ENCODE measurements at places on chromosomes 5 and 9.
A peak's percentile ranks its signal among the peaks of the same experiment; 100 is the strongest.

GRCh38 chr9:88051138-88051537 is 76.8 kb upstream of the CDK20 start:
- DNase-seq, result no peak

DNA sequence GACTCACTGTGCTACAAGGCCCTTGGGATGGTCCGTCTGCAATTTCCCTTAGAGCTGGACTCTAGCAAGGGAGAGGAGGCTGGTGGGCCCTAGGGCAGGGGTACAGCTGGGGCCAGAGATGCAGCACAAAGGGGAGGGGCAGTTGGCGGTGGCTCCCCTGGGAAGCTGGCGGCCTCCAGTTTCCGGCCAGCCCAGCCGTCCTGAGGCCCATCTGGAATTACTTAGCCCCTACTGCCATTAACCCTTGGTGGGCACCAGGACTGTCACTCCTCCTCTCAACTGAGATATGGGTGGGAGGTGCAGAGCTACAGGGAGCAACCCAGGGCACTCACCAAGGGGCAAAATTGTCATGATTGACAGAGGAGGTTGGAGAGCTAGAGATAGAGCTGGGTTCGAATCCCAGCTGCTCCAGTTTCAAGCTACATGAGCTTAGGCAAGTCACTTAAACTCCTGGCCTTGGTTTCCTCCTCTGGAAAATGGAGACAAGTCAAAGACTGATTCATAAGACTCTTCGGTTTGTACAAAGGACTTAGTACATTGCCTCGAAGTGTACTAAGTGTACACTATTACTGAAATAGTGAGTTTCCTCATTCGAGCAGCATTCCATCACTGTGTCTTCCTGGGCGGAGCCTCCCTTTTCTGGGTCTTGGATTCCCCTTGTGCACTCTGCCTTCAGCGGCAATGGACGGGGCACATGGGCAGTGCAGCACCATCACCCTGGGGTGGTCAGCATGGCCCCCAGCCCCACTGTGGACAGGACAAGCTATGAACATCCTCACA is 2.7 kb upstream of the PDGFRB start:
- DNase-seq, result no peak

- DNase-seq, result no peak
Observed at GRCh38 chr5:154071799-154072413, 33.1 kb downstream of the MFAP3 start.

DNA sequence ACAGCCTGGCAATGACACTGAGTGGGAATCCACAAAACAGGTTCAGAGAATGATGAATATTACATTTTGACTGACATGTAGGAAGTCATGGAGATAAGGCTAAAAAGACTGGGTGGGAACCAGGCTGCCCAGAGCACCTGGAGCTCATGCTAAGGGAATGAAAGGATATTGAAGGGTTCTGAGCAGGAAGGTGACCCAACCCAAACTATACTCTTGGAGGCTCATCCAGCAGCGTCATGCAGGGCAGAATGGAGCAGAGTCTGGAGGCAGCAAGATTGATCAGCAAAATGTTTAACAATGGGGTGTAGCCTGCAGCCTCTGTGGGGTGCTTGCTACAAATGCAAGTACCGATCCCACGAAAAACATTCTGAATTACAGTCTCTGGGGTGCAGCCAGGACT is 120.2 kb downstream of the PSD2 start:
- no peak for DNase-seq

DNA sequence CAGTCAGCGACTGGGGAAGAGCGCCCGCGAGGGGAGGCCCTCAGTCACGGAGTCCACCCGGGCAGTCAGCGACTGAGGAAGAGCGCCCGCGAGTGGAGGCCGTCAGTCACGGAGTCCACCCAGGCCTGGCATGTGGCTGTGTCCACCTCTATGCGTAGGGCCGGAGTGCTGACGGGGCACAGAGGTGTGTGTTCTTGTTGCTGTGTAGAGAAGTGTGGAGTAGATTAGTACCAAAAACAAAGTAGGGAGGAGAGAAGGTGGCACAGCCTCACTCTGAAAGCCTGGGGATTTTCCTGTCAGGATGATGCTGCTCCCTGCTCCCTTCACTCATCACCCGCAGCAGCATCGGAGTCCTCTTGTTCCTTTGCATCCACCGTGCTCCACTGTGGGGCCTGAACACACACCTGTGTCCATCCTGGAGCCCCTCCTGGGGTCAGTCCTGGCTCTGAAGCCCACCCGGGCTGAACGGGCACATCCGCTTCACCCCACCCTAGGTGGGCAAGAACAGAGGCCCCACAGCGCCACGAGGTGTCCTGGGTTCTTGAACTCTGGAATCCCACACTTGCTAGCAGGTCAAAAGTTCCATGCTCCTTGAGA is 37.9 kb downstream of the AHRR start:
- no peak for DNase-seq

DNA sequence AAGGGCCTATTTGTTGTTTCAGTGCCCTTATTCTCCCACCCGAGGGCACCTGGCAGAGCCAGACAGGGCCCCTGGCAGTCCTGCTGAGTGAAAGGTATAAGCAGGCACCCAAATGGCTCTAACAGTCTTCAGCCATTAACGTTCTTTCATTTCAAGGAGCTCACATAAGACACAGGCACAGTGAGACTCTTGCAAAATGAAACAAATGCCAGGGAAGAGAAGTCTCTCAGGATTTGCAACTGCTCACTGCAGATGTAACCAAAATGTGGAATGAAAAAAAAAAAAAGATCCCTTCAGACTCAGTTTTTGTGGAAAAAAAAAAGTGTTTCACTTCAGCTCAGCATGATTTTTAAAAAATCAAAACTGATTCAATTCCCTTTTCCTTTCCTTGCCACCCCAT is 155.4 kb upstream of the LHFPL2 start:
- no peak for DNase-seq

- DNase-seq, result no peak
Observed at GRCh38 chr5:126953640-126954039, 76.7 kb downstream of the MARCHF3 start.

DNA sequence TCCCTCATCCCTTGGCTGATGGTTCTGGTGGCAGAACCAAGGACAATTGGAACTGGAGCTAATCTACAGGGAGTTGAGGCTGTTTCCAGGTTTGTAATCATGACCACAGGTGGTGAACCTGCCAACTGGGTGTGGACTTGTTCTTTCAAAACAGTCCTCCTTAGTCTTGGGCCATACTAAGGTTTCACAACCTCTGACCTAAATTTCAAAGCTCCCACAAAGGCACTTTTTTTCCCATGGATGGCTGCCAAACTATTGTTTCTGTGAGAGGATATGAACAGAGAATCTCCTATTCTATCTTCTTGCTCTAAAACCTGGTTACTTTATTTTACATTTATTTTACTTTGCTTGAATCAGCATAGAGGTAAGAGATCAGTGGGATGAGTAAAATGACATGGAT is 106.5 kb upstream of the IZUMO3 start:
- no peak for DNase-seq

DNA sequence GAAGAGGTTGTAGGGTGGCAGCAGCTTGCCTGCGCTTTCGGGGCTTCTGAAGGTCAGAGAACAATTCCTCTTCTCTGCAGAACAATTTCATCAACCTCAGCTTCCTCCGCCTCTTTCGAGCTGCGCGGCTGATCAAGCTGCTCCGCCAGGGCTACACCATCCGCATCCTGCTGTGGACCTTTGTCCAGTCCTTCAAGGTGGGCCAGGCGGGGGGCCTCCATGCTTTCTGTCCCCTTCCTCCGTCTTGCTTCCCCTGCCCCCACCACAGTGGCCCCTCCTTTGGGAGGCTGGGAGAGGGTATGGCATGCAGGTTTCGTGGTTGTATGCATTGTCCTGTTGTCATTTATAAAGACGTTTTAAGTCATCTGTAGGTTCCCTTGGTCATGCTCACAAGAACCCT is 195.8 kb downstream of the CACNA1B start:
- no peak for DNase-seq

DNA sequence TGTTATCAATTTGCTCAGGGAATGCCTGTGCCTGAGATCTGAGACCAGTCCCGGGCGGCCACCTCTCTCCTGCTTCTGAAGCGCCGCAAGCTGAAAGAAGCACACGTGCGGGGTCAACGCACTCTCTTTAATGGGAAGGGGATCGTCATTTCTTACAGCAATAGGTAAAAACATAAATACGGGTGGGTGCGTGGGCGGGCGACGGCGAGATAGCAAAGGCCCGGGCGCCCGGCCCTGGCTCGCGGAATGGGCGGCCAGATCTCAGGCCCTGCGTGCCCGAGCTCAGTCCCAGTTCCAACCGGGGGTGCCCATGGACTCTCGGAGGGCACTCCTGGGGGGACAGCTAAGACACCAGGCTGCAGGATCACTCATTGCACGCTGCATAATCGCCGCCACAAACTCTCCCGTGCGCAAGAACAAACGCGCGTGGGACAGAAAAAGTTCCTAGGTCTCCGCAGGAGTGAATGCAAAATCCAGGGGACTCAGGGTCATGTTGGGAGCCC is 3.0 kb downstream of the NKX2-5 start:
- DNase-seq, result no peak

DNA sequence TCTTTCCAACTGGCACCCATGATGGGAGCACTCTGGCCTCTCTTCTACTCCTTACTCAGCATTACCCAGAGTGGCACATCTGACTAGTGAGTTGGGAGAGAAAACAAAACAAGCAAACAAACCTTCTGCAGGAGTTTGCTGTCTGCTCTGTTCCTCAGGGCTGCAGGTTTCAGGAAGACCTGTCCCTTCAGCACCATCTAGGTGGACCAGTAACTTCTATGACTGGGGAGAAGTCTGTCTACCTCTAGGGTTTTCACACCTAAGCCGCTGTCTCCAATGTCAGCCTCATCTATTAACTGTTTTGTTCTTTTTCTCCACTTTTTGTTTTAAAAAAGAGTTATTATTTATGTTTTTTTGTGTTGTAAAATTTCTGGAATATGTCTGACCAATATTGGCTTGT is 58.7 kb downstream of the RAB3C start:
- no peak for DNase-seq

- no peak for DNase-seq
Observed at GRCh38 chr9:132068605-132069004, 11.1 kb downstream of the MED27 start.

- DNase-seq, result no peak
Observed at GRCh38 chr5:40813698-40814281, 15.6 kb upstream of the PRKAA1 start.

DNA sequence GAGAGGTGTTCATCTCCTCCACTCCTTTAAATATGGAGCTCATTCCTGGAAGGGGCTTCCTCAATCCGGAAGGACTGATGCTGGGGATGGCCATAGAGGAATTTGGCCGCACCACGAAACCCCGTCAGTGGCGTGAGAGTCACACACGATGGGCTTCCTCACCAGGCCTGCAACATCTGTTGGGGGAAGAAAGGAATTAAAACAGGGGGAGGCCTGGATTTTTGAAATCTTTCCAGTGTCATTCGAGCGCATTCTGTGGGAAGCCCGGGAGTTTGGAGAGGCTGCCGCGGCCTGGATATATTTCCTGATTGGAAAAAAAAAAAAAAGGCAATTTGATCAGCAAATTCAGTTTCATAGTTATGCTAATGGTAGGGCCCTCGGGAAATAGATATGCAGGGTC is 76.3 kb upstream of the ORM1 start:
- no peak for DNase-seq

DNA sequence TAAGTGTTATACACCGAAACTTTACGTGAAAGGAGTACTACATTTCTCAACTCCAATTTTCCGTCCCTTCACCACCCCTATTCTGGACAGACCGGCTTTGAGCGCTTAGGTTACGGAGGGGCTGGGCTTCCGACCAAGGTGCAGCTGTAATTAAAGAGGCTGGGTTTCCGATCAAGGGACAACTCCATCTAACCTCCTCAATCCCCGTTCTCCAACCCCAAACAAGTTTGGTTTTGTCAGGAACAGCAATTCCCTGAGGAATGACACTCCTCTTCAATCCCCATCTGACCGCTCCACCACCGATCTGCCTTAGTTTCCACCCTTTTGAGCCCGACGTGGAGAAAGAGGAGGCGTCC is 577 bp downstream of the TUT7 start:
- DNase-seq, result no peak

GRCh38 chr9:134908524-134909309 is 9.0 kb downstream of the FCN1 start:
- DNase-seq, result no peak

DNA sequence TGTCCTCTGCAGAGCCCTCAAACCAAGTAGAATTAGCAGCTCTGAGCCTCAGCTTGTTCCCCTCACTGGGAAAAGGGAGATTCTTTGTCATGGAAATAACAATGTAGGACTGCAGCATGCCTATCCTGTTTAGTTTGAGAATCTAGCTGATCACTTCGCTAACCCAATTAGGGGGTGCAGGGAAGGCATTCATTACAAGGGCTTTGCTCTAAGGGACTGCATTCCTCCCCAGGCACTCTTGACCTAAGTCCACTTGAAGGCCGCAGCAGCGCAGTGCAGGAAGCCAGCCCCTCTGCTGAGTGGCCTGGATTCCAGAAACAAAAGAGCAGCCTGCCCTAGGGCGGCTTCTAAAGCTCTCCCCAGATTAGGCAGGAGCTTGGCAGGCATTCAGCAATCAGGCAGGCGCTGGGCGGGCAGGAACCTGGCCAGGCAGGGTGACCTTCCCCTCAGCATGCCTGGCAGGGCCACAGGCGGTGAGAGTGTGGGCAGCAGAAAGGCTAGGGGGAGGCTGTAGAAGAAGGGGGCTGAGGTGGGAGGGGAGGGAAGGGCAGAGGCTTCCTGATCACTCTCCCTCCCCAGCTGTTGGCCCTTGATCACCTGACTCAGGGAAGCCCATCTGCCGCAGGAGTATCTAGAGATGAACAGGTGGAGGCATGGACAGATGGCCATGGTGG is 24.8 kb downstream of the CCNJL start:
- no peak for DNase-seq

DNA sequence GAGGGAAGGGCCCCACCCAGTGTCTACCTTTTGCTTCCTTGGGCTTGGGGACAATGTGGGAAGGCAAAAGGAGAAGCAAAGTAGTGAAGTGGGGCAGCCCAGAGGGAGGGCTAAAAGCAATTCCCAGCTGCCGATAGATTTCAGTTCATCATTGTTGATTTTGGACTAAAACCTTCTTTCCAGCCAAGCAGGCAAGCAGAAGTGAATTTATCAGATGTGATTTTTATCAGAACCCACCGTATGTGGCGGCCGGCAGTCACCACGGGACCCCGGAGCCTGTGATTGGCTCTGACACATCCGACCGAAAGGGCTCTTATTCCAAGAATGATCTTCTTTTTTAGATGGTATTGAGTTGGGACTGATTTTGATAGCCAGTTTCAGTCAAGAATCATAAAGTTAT is 559.9 kb downstream of the PSAT1 start:
- DNase-seq, result no peak

DNA sequence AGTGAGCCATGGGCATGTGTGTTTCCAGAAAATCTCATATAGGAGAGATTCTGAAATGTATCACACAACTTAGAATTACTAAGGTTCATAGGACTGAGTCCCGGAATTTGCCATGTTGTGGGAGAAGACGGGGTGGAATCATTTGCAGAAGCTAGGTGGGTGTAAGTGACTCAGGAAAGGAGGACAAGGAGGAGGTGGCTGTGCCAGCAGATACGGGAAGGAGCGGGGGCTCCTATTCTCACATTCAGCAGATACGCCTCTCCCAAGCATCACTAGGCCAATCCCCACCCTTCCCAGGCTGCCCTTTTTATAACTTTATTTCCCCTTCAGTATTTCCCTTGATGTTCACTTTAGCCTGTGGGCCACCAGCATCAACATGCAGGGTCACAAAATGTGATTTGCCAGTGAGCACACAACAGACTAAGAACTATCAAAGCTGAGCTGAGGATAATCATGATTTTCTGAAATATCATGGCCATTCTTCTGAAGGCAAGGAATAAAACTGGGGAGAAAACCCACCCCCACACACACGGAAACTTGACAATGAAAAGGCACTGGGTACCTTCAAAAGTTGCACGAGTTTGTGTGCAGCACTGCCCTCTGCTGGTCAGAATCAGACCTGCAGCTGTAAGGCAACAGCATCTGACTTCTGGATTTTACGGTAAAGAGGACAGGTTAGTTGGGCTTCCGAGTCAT is 133.2 kb downstream of the MTX3 start:
- peak; percentile 33 for DNase-seq
